ENCODE measurements at places on chromosomes 7 and 10.

DNA sequence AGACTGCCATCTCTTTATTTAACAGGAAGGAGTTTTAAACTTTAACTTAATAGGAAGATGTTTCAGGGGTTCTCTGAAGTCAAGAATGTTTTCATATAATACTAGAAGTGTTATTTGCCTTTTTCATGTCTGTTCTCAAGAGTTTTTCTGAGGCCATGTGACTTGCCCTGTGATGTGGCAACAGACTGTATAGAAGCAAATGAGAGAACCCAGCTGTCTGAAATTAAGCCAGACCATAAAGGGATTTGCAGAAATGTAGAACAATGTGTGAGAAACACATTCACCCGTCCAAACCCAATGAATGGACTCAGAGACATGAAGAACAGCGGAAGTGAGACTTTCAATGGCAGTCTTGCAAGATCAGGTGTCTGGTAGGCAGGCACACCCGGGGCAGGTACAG, 23.8 kb downstream of the MAPK8 start:
- DNase-seq = no peak

DNA sequence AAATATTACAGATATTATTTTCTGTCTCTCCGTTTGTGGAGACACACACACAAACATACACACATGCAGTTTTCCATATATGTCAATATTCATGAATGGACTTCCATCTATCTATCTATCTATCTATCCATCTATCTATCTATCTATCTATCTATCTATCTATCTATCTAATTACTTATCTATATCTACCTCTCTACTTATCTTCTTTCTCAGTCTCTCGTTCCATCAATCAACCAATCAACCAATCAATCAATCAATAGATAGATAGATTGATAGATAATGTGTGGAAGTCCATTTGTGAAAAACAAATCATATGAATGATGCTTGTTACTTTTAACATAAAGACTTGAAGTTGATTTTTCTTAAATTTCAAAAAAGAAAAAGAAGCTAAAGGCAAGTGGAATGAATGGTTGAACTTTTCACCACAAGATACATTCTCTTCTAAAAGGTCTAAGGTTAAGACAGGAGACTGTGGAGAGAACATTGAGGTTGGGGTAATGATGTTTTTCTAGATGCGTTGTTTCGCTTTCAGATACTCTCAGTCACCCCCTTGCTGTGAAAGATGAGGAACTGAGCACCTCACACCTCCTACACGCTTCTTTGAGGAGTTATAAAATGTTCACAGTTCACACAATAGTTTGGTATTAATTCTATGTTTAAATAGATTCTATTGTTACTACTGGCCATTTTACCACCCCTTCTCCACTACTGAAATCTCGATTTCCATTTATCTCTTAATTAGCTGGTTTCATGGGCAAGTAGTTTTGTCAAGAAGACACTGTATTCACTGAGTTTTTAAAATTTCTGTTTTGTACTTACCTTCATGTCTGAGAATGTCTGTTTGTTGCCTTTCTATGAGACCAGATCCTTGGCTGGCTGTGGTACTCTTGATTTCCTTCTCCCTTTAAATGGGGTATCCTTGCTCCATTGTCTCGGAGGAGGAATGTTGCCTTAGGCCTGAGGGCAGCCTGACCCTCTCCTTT, 114.1 kb downstream of the EMX2 start:
- DNase-seq = no peak

DNA sequence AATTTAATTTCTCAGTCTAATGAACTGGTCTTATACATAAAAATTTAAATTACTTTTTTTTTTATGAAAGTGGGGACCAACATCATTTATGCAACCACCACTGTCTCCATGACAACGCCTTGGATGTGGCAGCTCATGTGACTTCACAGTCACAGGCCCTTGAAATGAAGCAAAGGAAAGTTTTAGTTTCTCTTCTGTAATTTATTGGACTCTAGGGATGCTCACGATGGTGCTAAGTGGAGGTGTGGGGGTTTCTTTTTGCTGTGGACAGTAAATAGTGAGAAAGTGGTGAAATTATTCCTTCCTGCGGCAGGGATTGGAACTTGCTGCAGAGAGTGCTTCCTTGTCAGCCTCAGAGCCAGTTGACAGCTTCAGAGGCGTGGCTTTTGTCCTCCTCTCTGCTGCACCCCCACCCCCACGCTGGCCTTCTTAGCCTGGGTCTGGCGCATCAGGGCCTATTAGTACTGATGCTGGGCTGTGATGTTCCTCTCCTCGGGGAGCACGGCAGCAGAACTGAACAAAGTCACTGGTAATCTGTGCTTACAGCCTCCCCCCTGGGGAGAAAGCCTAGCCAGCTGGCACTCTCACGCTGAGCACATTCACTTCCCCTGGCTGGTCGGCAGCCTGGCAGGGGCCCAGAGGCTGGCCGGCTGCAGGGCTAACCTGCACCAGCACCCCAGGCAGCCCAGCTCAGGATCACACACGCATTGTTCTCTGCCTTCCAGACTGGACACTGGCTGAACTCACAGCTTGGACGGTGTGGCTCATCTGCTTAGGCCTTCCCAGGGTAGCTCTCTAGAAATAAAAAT, 517.5 kb upstream of the GALNT17 start:
- no peak for DNase-seq

DNA sequence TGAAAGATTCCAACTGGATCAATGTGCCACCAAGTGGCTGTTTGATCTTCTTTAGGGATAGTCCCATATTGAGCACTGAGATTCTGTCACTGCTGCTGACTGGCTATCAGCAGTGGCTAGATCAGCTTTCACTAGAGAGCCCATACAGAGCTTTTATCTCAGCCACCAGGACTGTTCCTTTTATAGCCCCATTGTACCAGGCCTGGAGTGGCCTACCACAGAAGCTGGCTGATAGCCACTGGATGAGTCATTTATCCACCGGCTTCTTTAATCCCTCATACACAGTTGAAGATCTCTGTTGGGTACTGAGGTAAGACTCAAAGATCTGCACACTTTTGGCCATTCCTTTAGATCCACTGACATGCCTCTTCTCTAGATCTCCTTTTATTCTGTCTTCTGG, 1101.1 kb downstream of the SORCS3 start:
- peak; percentile 83 for DNase-seq

- DNase-seq = no peak
Measured at GRCh38 chr10:86163522-86164173, 202.9 kb downstream of the GRID1 start.

- no peak for DNase-seq
Measured at GRCh38 chr7:22146961-22147512, 201.3 kb upstream of the CDCA7L start.

GRCh38 chr7:98250789-98251188, 1.2 kb downstream of the TECPR1 start:
- DNase-seq = no peak

- DNase-seq = no peak
Measured at GRCh38 chr7:155764438-155764793, 47.8 kb downstream of the SHH start.

- no peak for DNase-seq
Measured at GRCh38 chr10:98555021-98555619, 108.4 kb upstream of the HPS1 start.

DNA sequence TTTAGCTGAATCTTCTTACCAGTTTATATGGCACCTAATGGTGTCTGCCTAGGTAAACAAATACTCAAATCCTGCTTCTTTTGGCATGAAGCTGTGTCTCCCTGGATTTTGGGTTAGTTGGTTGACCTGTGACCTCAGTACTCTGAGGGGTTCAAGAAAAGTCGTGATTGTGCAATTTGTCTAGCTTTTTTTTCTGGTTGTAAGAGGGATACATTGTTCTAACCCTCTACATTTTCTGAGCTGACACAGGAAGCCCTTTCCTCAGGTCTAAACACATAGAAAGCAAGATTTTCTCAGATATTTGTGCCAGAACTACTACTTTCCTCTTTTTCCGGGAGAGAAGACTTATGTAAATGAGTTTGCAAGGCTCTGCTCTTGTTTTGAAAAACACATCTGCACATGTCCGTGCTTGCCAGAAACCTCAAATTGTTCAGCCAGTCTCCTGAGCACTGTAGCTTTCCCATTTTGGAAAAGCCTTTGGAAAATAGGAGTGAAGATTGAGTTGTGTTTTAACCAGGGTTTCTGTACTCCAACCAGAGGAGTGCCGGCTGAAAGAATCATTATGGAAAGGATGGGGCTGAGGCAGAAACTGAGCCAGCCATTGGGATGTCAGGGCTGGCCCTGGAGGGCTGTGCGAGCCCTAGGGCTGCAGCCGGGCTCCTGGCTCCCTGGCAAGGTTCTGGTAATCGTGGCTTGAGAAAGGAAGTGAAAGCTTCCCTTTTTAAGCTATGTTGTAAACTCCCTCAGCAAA, 31.3 kb upstream of the CXCL12 start:
- no peak for DNase-seq

GRCh38 chr10:18419945-18420344, 231.4 kb downstream of the NSUN6 start:
- no peak for DNase-seq

- DNase-seq = peak; percentile 12
Measured at GRCh38 chr10:50552771-50553535, 70.8 kb downstream of the SGMS1 start.

DNA sequence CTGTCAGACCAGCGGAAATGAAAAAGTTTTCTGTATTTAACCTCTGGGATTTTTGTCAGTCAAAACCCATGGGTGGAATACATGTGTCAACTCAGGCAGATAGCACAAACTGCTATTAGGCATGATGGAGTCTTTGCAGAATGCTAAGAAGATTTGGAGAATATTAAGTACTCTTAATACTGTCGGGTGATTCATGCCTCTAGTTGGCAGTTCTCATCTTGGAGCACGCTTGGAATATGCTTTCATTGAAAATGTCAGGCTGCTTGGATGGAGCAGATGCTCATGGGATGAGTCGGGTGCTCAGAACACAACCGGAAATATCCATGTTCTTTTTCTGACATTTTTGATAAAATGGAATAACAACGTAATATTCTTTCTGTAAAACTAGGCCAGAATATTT, 27.6 kb upstream of the PRKG1 start:
- no peak for DNase-seq

DNA sequence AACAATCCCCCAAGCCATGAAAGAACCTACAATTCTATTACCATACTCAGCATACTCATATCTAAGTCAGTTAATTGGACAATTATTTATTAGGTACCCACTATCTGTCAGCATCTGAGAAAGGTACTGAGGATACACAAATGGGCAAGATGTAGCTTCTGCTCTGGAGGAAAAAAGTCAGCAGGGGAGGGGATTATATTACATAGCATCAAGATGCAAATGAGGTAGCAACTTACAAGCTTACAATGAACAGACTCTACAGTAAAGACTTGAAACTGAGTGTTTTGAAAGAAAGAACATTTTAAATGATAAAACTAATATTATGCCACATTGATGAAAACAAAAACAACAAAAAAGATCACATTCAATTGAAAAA, 10.8 kb upstream of the CUBN start:
- DNase-seq = no peak

DNA sequence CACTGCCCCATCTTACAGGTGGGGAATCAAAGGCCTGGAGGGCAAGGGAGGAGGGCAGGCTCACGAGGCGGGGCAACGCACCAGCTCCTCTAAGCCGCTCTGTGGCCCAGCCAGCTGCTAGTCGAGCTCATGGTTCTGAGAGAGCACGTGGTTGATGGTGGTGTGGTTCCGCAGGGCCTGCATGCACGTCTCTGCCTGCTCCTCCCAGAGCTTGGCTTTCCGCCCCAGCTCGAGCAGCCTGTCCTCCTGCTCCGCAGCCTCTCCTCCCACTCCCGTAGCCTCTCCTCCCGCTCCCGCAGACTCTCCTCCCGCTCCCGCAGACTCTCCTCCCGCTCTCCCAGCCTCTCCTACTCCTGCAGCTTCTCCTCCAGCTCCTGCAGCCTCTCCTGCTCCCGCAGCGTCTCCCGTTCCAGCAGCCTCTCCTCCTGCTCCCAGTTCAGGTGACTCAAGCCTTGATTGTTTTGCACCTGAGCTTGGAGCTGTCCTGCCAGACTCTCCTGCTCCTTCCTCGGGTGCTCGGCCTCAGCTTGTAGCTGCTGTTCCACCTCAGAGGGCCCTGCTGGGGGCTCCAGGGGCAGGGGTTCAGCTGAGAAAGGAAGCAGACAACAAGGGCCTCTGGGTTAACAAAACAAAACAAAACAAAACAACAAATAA, 19.1 kb upstream of the MTPAP start:
- no peak for DNase-seq

DNA sequence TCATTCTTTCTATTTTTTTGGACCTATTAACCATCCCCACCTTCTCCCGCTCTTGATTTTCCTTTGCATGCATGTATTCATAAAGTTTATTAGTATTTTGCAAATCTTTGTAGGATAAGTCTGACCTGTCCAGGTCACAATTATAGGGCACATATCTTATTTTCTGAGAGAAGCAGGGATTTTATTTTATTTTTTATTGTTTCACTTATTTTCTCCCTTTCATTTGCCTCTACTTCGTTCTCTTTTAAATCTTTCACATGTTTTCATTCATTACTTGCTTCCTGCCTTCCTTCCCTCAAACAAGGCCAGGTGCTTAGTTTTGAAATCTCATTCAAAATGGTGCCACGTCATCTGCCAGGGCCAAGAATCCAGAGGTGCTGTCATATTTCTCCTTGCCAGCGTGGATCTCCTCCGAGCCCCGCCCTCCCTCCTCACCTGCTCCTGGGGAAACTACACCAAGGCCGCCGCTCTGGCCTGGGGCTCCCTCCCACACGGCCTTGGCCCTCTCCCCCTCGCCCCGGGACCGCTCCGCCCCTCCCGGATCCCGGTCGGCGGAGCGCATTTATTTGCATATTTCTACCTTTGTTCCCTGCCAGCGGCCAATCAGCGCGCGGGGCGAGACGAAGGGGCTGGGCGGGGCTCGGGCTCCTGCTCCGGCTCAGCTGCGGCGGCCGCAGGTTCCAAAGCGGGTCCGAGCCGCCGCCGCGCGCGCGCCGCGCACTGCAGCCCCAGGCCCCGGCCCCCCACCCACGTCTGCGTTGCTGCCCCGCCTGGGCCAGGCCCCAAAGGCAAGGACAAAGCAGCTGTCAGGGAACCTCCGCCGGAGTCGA, at the start of gene TSPAN13:
Gene TSPAN13, plus strand, starts transcription at position 654 of the 830 bp plus-strand sequence. CDS start 213 bp downstream, outside the sequence.
- peak; percentile 98 for DNase-seq

- no peak for DNase-seq
Measured at GRCh38 chr10:11009471-11010308, 8.0 kb upstream of the CELF2 start.

GRCh38 chr10:12252882-12253546, 57.0 kb downstream of the CDC123 start:
- no peak for DNase-seq

GRCh38 chr7:139651308-139651707, 126.5 kb downstream of the HIPK2 start:
- no peak for DNase-seq

- no peak for DNase-seq
Measured at GRCh38 chr7:29588212-29588611, 24.6 kb downstream of the PRR15 start.

GRCh38 chr7:21142081-21142480, 285.8 kb upstream of the SP4 start:
- no peak for DNase-seq

- DNase-seq = no peak
Measured at GRCh38 chr10:84179059-84179710, 5.6 kb downstream of the GPR15LG start.
